ENCODE measurements at places on chromosomes 6 and 20.

DNA sequence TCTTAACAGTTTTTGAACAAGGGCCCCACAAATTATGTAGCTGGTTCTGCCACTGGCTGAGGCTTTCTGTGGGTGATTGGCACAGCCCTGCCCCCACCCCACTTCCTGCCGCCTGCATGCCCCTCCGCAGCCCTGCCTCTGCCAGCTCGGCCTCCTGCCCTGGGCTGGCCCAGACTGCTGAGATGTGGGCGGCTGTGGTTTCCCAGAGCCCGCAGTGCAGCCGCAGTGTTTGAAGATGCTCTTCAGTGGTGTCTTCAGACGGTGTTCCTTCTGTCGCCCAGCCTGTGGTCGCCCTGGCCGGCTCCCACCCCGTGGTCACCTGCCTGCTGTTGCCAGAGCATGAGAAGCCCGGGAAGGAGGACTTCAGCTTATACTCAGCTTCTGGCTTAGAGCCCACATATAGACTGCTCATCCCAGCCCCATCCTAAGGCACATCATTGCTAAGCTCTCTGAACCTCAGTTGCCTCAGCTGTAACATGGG is 154.3 kb downstream of the VEGFA start:
- DNase-seq, result no peak

- DNase-seq, result no peak
These were observed 77.1 kb upstream of the MAN1A1 start for GRCh38 chr6:119426619-119427018.

GRCh38 chr6:3088968-3089367 is 20.7 kb downstream of the RIPK1 start:
- no peak for DNase-seq

GRCh38 chr6:25178336-25179035 is 100.7 kb upstream of the CARMIL1 start:
- DNase-seq, result no peak

DNA sequence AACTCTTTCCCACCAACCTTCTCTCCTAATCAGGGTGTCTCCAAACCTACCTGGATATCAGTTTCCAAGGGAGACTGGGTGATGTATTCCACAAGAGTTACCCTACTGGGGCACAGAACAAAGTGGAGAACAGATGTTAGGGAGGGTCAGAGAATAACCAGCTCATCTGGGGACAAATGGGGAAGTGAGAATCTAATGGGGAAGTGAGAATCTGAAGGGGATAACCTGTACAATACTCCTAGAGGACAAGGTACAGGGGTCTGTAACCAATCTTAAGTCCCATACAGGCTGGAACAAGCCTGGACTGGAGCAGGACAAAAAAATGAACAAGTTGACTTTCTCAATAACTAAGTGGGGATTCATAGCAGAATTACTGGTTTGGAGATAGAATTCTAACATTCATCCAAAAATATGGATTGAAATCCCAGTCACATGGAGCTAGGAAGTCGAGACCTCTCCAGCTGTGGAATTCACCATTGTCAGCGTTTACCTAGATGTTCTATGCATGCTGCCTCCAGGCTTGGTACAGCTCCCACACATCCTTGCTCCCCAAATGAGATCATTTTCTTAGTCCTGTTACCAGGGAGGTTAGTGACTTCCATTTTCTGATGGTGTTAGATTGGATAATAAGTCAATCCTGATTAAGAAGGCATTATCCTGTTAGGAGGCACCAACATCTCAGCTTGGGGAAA is 214.8 kb upstream of the MOCS1 start:
- DNase-seq, result no peak

- no peak for DNase-seq
These were observed 50.7 kb upstream of the PLCG1 start for GRCh38 chr20:41086402-41087324.

GRCh38 chr6:136212608-136213007 is 37.5 kb downstream of the MTFR2 start:
- DNase-seq, result no peak

- DNase-seq, result no peak
These were observed 347.0 kb upstream of the HSF2 start for GRCh38 chr6:122052346-122052900.
